ENCODE measurements at places on chromosomes 1 and 21.
A peak's percentile ranks its signal among the peaks of the same experiment; 100 is the strongest.

DNA sequence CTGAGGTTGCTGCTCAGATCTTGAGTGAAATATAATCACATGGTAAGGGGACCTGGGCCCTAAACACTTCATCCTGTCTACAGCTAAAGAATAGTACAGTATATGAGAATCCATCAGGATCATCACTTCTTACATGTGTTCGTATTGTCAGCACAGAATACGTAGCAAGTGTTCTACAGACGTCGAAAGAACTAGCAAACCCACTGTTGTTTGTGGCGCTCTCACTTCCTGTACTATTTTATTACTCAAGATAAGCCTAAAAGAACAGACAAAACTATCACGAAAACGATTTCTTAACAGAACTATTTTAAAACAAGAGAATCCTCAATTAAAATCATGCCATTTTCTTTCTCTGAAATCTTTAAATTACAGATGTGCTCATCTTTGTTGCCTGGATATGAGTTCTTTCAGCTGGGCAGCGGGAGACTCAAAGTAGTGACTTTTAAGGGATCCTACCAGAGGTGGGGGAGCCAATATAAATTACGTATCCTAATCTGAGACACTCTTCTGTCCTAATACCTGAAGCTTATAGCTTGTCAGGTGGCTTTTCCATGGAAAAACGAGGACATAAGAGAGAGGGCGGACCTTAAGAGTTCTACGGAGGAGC, 724 bp downstream of the ST7L start:
- no peak for DNase-seq

- DNase-seq, result no peak
Observed at GRCh38 chr21:32351428-32351827, 41.4 kb downstream of the URB1 start.

DNA sequence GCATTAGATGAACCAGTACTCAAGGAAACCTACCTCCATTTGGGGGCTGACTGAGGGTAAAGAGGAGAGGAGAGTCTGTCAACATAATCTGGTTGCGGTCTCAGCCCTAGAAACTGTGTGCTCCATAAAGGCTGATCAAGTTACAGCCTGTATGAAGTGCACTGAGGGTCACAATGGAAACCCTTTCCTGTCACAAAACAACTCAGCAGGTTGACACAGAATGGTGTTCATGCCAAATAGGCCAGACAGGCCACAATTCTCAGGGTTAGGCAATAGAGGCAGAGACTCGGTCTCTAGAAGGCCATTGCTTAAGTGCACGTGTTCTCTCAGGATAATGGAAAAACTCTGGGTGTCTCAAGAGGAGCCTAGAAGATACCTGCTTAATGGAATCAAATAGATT, 4.1 kb upstream of the ANKRD35 start:
- no peak for DNase-seq

- no peak for DNase-seq
Observed at GRCh38 chr21:34305605-34306604, 57.9 kb upstream of the KCNE2 start.

- DNase-seq, result no peak
Observed at GRCh38 chr1:115802416-115802815, 33.9 kb upstream of the CASQ2 start.

DNA sequence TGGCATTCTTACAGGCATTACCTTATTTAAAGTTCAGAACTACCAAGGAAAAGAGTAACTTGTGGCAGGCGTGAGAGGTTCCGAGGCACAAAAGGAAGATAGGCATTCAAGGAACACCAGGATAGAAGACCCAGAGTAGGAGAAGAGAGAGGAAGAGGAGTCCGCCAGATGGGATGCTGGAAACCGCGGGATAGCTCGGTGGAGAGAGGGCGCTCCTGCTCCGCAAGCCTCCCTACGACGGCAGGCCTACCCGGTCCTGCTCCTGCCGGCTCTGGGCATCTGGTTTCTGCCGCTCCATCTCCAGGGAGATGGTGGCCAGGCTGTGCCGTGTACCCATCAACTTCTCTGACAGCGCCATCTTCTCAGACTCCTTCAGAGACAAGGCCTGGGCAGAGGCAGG, 5.4 kb upstream of the NBPF1 start:
- DNase-seq, result no peak

GRCh38 chr1:39635205-39635870, 4.1 kb downstream of the HEYL start:
- DNase-seq, result no peak

DNA sequence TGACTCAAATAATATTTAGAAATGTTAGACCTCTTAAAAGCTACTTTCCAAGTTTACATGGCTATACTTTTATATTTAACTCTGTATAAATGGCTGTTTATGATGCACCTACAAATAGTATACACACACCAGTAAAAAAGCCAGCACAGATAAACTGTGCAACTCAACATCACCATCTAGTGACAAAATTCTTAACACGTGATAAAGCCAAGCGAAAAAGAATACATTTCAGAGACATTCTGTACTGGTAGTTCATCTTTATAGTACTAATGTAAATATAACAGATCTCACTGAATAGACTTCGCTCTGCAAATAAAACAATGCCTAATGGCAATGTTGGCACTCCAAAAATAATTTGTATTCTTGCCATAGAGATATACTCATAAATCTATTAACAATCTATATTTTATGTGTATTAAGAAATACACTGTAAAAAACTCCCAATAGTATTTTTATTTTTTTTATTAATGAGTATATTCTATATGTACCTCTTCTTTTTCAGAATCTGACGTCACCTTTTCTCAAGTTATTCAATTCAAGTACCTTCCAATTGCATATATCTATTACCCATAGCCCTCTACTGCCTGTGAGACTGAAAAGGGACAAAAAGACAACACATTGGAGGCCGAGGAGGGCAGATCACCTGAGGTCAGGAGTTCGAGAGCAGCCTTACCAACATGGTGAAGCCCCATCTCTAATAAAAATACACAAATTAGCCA, 100.2 kb downstream of the DPYD start:
- no peak for DNase-seq

GRCh38 chr1:3669421-3669821, 17.1 kb downstream of the TP73 start:
- no peak for DNase-seq

- no peak for DNase-seq
Observed at GRCh38 chr21:41834252-41834925, 44.8 kb downstream of the PRDM15 start.

- no peak for DNase-seq
Observed at GRCh38 chr1:203440771-203441170, 34.8 kb upstream of the PRELP start.

DNA sequence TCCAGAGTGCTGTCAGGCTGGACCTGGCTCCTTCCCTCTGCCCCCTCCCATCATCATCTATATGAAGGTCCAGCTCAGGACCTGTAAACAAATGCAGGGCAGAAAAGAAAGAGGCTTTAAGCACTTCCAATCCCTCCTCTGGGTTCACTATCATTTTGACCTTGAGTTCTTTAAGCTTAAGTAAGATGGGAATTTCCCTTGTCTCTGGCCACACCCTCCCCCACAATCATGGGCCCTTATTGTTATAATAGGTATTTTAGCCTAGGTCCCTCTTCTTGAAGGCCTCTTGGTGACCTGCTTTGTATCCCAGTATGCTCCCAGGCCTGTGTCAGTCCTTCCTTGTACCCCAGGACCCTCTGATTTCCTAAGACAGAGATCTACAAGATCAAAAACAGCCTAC, 45.1 kb upstream of the EPS15 start:
- no peak for DNase-seq

GRCh38 chr1:10704368-10704882, 92.0 kb downstream of the CASZ1 start:
- DNase-seq, result peak; percentile 76

GRCh38 chr1:227541796-227542152, 21.6 kb upstream of the ZNF678 start:
- no peak for DNase-seq

GRCh38 chr1:230807561-230808280, 60.5 kb downstream of the CAPN9 start:
- DNase-seq, result no peak

DNA sequence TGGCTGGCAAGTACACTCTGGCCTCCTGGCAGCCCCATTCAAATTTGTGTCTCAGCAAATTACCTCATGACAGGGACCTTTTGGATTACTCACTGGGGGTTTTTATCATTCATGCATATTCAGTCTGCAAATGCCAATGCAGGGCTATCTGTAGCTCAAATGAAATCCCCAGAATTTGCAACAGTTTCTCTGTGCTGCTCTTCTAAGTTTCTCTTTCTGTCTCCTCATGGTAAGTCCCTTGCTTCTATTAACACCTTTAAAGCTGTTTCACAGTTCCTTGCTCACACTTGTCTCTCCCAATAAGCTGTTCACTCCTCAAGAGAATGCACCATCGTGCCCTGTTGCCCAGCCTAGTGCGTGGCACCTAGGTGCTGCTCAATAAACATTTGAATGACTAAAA, 3.3 kb upstream of the FAM78B start:
- DNase-seq, result no peak

DNA sequence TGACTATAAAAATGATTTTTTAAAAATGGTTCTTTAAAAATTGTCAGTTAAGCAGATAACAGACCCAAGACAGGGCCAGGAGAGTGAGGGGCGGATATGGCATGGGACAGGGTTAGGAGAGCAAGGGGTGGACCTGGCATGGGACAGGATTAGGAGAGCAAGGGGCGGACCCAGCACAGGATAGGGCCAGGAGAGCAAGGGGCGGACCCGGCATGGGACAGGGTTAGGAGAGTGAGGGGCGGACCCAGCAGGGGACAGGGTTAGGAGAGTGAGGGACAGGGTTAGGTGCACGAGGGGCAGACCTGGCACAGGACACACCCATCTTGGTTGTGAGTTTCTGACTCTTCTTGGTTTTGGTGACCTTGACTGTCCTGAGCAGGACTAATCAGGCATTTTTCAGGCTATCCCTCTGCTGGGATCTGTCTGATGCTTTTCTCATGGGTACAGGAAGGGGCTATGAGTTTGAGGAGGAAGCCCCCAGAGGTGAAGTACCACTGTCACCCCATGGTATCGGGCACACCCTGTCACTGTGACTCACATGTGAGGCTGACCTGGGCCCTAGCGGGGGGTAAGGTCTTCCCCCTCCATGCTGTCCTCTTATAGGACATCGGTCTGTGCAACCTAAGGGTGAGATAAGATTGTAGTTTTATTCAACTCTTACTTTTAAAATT, 159.0 kb upstream of the COL6A1 start:
- DNase-seq, result no peak

- DNase-seq, result peak; percentile 88
Observed at GRCh38 chr1:24642481-24643362, at the start of gene SRRM1. TSS of gene SRRM1 (plus strand) at chr1:24643302. CDS start at chr1:24643327, 25 bp downstream.

DNA sequence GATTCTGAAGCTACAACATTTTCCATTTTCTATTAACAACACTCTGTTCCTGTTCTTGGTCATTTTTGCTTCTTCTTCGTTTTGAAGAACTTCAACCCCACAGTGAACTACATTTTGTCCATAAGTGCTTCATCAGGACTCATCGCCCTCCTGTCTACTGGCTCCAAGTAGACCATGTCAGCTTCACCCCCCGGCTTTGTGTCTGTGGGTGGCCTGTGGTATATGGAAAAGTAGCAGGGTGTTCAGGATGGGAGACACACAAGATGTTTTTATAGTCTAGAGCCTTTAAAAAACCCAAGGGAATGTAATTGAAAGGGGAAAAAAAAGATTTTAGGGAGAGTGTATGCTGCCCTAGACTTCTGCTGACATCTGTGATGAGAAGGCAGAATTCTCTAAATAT, 46.1 kb downstream of the GIPC2 start:
- no peak for DNase-seq

DNA sequence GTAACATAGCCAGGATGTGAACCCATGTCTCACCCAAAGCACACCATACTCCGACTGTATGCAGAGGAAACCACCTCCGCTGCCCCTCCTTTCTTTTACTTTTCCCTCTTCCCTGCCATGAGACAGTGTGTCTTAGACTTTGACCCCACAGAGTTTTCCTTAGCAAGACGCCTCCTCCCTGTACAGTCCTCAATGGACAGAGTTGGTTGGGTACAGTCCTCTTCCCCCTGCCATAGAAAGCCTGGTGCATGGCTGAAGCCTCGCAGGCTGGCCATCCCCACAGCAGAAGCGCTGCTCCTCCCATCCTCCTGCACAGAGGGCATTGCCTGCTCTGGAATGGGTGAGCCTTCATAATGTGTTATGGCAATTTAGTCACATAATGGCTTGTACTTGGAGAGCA, 127.9 kb downstream of the PLPP3 start:
- no peak for DNase-seq

DNA sequence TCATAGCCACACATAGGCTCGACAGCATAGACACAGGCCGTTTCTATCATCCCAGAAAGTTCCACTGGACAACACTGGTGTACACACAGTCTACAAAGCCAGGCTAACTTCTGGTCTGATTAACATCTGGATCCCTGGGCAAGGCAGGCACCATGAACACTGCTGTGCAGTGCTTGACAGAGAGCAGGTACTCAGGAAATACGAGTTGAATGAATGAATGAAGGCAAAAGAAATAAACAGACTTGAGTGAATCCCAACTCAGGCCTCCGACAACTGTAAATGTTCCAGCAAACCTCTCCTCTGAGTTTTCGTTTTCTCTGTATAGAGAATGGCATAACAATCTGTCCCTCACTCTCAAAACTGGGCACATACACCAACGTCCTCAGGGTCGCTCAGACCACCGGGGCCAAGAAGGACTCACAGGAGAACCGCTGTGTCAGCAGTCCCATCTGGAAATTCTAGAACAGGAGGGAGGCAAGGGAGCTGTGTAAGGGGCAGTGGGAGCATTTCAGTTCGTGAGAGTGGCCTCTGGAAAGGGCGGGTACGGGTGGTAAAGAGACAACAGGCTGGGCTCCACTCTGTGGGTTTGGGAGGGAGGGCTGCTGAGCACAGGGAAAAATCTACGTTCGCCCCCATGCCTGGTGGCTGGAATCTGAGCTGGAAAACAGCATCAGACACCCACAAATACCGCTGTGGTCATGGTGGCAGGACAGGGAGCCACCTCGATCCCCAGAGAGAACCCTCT, 15.1 kb upstream of the ECE1 start:
- no peak for DNase-seq

GRCh38 chr1:233082778-233083550, 132.6 kb downstream of the NTPCR start:
- no peak for DNase-seq

DNA sequence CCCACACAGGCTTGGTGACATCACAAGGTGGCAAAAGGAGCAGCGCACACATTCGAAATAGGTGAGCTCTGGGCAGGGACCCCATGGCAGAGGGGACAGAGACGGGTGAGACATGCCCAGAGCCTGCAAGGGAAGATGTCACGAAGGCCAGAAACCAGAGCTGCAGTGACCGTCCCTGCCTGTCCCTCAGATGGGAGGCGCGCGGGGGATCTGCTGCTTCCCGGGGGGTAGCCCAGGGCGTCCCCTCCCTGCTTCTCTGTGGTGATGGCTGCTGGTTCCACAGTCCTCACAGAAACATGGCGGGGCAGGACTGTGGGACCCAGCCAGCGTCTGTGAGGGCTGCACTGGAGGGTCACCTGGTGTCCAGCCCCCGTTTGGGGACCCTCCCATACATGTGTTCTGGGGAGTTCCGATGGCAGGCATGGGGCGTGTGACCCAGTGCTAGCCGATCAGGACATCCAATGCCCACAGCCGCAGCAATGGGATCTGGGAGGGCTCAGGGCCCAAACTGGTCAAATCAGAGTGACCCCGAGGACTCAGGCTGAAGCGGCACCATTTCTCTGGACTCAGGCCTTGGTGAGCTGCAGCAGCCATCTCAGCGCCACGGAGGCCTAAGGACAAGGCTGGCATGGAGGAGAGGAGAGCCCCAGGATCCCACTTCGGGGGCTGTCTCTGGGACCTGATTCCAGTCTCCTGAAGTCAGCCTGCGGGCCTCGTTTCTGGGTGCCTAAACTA, 20.7 kb upstream of the SPSB1 start:
- no peak for DNase-seq

- DNase-seq, result no peak
Observed at GRCh38 chr1:110076789-110077500, 6.5 kb upstream of the ALX3 start.

- DNase-seq, result no peak
Observed at GRCh38 chr1:23065385-23065784, 46.1 kb downstream of the KDM1A start.

Measured in HuH-7.5 (cell line).